ENCODE measurements at places on chromosomes 11 and 22.

GRCh38 chr11:73388265-73389133 is 12.3 kb downstream of the RELT start:
- DNase-seq: no peak

GRCh38 chr11:27195837-27196202 is 155.2 kb downstream of the BBOX1 start:
- no peak for DNase-seq

DNA sequence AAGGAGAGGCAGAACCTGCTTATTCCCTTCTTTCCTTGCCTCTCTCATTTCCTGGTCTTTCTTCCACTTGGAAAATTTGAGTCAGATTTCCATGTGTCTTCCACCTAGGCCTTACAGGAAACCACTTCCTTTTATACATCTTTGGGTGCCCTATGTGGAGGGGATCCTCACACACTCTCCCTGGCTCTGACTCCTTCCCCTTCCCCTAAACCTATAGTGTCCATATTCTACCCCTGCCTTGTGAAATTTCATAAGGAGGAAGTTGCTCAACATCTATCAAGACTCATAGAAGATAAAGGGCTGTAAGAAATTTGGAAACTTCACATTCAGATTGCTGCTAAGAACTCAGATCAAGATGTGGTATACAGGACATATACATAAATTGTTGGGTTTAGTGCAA is 20.4 kb downstream of the TUG1 start:
- no peak for DNase-seq

DNA sequence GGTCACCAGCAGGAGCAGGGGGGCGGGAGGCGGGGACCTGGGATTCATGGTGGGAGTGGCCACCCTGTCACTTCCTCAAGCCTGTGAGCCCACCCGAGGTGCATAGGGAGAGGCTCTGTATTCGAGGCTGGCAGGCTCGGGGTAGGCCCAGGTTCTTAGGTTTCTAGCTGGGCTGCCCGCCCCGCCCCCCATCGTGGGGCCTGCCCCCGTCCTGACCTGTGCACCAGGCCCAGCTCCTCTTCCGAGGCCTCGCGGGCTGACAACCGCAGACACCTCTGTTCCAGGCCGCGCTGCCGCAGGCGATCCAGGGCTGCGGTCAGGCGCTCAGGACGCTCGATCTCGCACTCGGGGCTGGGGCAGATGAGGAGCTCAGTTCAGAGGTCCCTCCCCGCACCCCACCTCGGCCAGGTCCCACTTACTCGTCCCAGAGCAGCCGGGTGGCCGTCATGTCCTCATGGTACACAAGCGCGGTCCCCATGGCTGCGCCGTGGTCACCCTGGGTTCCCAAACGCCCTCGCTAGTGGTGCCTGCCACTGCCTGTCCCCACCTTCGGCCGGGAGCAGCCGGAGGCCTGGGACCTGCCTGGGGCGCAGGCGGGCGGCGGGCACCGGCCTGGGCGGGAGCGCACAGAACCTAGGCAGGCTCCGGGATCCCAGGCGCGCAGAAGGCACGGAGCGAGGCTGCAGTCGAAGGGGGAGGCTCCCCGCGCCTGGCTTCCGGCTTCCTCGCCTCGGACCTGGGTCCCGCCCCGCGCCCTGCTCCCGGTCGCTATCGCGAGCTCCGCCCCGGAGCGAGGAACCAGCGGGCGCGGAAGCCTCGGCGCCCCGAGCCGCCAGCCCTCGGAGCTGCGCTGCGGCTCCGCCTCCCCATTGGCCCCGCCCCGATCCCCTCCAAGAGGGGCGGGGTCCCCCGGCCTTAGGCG is at the start of gene HDAC10:
TSS of gene HDAC10 (minus strand) at position 711 of the 922 bp plus-strand sequence. CDS start at position 478, 233 bp downstream.
- peak; percentile 50 for DNase-seq

DNA sequence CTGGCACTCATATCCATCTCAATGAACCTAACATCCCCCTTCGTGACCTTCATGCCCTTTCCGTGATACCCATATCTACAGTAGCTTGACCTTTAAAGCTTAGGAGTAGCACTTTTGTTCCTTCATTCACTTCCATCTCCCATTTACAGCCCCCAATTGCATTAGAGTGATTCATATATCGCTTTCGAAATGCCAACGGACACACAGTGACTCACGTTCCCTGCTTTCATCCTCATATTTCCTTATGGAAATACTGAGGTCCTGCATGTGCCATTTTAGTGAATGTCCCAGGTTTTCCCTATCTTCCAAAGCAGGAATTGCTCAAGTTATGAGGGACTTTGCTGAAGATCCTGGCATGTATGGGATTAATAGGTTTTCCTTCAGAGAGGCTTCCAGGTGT is 44.3 kb upstream of the CEP126 start:
- no peak for DNase-seq

GRCh38 chr11:43908191-43908590 is 27.6 kb downstream of the ALKBH3 start:
- DNase-seq: no peak

DNA sequence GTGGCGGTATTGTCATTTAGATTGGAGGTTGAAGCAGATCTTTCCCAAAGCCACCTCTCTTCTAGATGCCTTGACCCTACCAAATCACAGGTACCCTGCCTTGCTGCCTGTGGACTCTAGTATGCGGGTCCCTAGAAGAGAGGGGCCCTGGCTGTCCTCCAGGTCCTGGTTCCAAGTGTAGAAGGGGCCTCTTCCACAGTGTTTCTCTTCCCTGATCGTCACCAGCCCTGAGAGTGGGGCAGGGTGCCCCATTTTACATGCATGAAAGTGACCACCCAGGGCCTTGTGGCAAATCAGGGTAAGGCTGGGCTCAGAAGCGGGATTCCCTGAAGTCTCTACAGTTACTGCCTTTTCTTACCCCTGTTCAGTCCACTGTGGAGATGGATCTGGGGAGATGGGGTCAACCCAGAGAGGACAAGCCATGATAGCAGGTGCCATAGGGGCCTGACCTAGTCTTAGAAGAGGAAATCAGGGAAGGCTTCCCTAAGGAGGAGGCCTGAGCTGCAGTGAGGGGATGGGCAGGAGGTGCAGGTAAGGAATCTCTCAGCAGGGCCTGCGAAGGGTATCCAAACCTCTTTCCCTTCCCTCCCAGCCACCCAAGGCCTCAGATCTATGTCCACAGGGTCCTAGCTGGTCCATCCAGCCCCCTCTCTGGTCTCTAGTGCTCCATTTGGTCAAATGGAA is 1.2 kb upstream of the LRRC32 start:
- no peak for DNase-seq

DNA sequence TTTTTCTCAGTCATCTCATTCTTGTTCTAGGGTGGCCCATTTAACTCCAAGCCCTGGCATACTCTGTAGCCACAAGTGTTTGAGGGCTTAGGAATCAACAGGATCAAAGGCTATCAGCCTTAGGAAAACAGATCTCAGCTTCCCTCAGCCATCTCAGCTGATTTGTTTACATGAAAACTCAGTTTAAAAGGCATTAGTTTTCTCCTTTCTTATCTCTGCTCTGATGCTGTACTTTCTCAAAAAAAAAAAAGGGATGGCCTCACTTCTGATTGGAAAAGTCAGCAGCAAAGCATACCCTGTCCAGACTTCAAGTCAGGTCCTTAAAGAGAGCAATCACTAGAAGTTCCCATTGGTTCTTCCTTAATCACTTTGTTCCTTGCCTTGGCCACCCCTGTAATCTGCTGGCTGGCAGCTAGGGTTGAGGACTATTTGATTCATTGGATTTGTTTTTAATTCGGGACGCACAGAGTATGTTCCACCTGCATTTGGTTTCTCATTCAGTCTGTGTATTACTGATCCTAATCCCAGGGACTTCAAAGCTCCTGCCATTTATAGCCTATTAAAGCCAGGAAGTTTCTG is 102.8 kb downstream of the EXT2 start:
- no peak for DNase-seq

GRCh38 chr11:45949992-45950407 is 27.5 kb downstream of the LARGE2 start:
- DNase-seq: no peak

- DNase-seq: no peak
Measured at GRCh38 chr22:20530368-20531153, 23.2 kb downstream of the MED15 start.

- DNase-seq: no peak
Measured at GRCh38 chr11:97963528-97964331, 1057.0 kb upstream of the CNTN5 start.

DNA sequence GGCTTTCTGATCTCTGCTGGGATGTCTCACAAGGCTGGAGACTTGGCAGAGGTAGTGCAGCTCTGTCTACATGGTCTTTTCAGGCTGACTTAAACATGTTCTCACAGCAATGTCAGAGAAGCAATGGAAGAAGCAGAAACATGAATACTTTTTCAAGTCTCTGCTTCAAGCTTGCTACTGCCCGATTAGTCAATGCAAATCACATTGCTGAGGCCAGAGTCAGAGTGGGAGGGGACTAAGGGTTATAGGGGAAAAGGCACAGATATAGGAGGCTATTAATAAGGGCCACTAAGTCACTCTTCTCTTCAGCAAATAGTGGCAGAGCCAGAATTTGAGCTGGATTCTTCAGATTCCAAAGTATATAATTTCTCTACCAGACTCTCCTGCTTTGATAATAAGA is 390.5 kb downstream of the TMEM135 start:
- no peak for DNase-seq

DNA sequence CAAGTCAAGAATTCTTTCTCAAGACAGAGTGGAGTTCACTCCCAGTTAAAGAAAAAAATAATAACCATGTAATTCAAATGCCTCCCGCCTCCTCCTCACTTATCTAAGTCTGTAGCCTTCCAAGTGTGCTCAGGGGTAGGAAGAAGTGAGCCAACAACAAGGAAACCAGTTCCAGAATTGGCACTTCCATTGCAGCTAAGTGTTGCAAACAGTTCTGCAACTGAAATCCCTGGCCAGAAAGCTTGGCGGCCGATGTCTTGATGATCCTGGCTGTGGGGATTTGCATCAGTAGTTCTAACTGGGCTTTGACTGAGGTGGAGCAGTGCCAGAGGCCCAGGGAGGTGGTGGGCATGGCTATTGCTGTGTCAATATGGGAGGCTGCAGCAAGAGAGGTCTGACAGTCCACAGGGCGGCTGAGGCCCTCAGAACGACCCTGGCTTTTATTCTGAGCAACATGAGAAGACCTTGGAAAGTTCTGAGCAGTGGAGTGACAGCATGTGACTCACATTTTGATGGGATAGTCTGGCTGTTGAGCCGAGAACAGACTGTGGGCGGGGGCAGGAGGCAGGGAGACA is 19.2 kb downstream of the DHCR7 start:
- no peak for DNase-seq

DNA sequence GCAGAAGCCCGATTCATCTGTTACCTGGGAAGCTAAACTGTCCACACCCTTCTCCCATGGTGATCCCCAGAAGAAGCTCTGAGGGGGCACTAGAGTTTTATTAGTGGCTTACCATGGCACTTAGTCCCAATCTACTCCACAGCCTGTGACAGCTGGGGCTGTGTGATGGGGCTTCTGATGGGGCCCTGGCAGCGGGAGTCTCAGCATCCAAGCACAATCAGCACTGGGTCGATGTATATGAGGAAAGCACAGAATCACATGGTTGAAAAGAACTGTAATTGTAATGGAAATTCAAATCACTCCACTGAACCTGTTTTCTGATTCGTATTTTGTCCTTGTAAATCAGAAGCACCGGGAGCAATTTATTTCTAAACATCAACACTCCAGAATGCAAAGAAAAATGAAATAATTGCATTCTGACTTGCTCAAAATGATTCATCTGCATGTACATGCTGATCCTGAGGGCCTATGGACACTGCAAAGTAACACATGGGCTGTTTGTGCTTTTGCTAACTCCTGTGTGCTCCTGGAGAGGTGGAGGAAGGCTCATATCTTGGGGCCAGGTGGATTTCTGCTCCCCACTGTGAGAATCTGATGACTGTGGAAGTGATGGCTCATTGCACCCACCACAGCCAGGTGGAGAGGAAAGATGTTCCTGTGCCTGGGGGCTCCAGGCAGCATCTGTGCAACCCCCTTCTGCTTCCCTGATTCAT is 203.0 kb downstream of the KIRREL3 start:
- DNase-seq: no peak

- no peak for DNase-seq
Measured at GRCh38 chr11:117314840-117315239, 1.2 kb downstream of the BACE1 start.

GRCh38 chr22:50731811-50732624 is 6.0 kb upstream of the ACR start:
- peak; percentile 68 for DNase-seq

DNA sequence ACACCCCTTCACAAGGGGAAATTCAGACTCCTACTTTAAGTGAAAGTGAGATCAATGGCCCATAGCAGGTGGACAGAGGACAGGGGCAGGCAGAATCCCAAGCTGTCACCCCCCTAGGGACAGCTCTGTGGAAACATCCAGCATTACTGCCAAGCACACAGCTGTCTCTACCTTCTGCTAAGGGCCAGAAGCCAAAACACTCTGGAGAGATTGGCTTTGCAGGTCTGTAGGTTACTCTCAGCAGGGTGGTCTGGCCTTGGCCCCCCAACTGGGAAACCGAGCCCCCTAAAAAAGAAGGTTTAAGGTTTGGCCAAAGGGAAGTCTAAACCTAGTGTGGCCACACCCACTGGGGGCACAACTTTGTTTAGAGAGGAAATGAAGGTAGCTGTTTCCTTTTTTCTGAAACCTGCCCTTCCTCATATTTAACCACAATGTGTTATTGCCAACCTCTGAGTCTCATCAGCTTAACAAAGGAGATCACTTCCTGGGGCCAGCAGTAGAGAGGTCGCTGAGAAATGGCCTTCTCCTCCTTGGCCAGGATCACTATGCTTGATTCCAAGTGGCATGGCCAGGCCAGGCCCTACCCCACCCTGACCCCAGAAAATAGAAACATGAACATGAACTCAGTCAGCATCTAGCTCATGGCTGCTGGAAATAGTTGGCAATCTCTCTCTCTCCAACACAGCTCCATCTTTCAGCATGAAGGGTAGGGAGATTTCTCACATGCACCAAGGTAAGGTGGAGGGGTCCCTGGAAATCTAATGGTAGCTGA is 25.9 kb upstream of the SCARF2 start:
- no peak for DNase-seq

DNA sequence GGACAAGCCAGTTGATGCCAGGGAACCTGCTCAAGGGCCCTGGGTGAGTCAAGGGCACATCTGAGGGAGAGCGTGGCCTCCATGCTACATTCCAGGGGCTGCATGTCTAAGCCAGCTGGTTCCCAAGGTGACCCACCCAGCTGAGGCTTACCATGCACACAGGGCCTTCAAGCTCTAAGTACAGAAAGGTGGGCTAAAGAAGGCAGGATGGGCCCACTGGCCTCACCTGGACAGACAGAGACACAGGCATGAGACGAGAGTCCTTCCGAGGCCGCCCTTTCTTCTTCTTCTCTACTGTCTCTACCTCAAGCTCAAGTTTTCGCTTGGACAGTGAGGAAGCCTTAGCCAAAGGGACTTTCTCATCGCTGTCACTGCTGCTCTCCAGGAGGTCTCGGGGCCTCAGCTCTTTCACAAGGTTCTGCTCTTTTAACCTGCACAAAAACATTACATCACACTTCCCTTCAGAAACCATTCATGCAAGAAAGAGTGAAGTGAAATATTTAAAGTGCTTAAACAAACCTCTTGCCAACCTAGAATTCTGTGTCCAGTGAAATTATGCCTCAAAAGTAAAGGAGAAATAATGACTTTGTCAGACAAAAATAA is 69.9 kb downstream of the HIRA start:
- no peak for DNase-seq

GRCh38 chr11:115418626-115419025 is 85.6 kb downstream of the CADM1 start:
- DNase-seq: no peak

GRCh38 chr11:133522344-133522743 is 10.0 kb downstream of the OPCML start:
- DNase-seq: no peak
